Renal cortex interstitium (tissue), 15 donors: ENCODE measurements at places on chromosomes 7 and 10. TPM values are rescaled to one million over a fixed set of nuclear protein-coding genes. Genes with fewer than 3 reads are reported as not detected.

DNA sequence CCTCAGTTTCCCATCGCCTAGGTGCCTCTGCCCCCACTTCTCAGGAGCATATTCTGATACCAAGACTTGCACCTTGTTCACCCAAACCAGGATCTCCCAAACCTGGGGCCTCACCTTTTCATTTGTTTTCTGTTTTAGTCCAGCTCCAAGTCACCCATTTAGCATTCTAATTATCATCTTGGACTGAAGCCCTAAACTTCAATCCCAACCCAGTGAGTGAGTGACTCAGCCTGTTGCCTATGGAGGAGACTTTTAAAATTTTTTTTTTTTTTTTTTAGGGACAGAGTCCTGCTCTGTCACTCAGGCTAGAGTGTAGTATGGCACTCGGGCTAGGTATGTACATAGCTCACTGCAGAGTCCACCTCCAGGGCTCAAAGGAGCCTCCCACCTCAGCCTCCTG is 378.9 kb upstream of the AUTS2 start:
- DNase-seq = no peak

GRCh38 chr7:93359520-93360198 is 127.5 kb downstream of the VPS50 start:
- DNase-seq = no peak

- no peak for DNase-seq
These were observed 70.6 kb downstream of the CNNM2 start for GRCh38 chr10:102988404-102989314.

DNA sequence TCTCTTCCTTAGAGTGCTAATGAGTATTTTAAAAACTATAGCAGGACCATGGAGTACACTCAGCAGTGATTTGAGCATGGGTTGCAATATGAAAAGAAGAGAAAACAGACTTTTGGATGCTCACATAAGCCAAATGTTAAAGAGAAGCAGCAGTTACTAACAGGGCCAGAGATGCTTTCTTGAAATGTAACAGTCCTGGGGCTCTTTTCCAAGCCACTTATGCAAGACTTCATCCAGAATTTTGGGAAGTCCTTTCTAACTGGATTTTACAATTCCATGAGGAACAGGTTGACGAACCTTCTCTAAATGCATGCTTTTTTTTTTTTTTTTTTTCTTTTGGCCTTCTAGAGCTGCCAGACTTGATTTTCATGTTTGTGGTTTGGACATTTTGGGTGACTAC is 282.0 kb downstream of the SEC23IP start:
- no peak for DNase-seq

GRCh38 chr7:150514748-150515222 is at the start of gene GIMAP7:
Gene GIMAP7, plus strand, starts transcription at chr7:150514872. Its CDS starts 5,103 bp downstream, at chr7:150519975.
- no peak for DNase-seq

DNA sequence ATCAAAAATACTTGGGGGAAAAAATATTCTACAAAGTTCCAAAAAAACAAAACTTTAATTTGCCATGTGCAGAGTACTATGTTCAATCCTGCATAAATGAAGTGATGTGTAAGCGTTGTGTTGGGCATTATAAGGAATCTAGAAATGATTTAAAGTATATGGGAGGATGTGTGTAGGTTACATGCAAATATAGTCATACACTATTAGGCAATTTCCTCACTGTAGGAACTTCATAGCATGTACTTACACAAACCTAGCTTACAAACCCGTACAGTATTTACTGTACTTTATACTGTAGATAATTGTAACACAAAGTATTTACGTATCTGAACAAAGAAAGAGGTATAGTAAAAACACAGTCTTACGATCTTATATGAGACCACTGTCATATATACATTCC is 72.3 kb downstream of the NRBF2 start:
- DNase-seq = no peak

GRCh38 chr7:52257890-52258289 is 777.5 kb upstream of the POM121L12 start:
- DNase-seq = no peak

EN2 gene
- 0.18 TPM for polyA plus RNA-seq

GRCh38 chr10:103960103-103960502 is 6.8 kb upstream of the SLK start:
- DNase-seq = no peak

TAS2R41 gene
- polyA plus RNA-seq = not detected

DNA sequence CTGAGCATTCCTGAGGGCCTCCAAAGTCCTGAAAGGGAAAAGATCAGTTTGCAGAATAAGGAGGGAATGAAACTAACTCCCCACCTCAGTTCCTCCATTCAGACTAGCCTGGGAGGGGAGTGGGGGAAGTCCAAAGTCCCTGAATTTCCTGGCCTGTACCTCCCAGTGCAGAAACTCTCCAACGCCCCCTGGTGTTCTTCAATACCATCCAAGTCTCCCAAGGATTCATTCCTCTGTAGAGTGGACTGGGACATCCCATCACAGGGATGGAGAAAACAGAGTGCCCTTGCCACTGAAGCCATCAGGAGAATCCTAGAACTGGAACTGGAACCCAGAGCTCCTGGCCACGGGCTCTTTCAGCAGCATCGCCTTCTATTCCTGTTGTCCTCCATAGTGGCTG is 1.6 kb upstream of the COL13A1 start:
- peak; percentile 48 for DNase-seq

- DNase-seq = no peak
These were observed 40.5 kb downstream of the NRBF2 start for GRCh38 chr10:63173468-63174232.

DNA sequence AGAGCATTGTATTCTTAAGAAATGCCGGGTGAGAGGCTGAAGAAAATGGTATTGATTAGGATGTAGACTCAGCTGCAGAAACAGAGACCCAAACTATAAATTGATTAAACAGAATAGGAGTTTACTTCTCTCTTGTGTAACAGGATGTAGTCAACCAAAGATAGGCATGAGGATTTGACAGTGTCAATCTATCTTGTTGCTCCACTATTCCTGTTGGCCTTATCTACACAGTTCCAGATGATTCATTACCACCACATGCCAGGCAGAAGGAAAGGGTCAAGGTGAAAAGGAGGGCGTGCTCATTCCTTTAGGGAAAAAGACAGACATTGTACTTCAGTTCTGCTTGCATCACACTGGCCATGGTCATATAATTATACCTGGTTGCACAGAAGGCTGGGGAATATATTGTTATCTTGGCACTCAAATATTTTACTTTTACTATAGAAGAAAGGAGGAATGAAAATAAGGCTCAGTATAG is 11.9 kb upstream of the DMTF1 start:
- DNase-seq = no peak

BMPER gene
- polyA plus RNA-seq = 24.7 TPM

ARF5 gene
- polyA plus RNA-seq = 178 TPM
